GM12892 (cell line): ENCODE measurements at places on chromosomes 1 and 21.

- DNase-seq, result no peak
Observed at GRCh38 chr1:56461158-56462127, 117.9 kb downstream of the PLPP3 start.

DNA sequence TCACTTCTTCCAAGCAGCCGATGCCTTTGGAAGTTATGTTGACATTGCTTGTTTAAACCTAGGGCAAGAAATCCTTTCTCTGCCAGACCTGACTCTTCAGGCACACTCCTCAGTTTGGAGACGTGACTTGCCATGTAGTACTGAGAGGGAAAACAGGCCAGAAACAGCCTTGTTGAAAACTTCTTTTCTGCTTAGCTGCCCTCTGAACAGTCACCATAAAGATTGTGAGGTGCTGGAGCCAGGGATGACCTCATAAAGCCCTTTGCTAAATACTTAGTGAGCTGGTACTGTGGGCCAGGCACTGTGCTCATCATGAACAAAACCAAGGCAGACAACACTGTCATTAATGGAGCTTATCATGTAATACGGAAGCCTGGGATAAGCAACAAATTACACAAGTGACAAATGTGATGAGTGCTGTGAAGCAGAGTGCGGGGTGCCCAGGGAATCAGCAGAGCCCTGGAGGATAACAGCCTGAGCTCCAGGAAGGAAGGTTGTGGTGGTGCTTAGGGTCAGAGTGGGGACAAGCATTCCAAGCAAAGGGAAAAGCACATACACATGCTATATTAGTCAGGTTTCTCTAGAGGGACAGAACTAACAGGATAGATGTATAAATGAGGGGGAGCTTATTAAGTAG, 42.4 kb downstream of the MTARC1 start:
- no peak for DNase-seq

DNA sequence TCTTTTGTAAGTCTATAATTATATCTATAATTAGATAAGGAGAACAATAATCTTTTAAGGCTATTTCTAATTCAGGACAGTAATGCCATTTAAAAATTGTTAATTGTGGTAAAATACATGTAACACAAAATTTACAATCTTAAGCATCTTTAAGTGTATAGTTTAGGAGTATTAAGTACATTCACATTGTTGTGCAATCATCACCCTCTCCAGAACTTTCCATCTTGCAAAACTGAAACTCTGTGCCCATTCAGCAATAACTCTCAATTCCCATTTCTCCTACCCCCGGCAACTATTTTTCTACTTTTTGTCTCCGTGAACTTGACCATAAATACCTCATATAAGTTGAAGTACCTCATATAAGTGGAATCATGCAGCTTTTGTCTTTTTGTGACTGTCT, 93.9 kb upstream of the KCNA3 start:
- no peak for DNase-seq

GRCh38 chr1:211133393-211133835, 534 bp downstream of the KCNH1 start:
- no peak for DNase-seq

- no peak for DNase-seq
Observed at GRCh38 chr1:2530513-2531361, 674 bp upstream of the HES5 start.

DNA sequence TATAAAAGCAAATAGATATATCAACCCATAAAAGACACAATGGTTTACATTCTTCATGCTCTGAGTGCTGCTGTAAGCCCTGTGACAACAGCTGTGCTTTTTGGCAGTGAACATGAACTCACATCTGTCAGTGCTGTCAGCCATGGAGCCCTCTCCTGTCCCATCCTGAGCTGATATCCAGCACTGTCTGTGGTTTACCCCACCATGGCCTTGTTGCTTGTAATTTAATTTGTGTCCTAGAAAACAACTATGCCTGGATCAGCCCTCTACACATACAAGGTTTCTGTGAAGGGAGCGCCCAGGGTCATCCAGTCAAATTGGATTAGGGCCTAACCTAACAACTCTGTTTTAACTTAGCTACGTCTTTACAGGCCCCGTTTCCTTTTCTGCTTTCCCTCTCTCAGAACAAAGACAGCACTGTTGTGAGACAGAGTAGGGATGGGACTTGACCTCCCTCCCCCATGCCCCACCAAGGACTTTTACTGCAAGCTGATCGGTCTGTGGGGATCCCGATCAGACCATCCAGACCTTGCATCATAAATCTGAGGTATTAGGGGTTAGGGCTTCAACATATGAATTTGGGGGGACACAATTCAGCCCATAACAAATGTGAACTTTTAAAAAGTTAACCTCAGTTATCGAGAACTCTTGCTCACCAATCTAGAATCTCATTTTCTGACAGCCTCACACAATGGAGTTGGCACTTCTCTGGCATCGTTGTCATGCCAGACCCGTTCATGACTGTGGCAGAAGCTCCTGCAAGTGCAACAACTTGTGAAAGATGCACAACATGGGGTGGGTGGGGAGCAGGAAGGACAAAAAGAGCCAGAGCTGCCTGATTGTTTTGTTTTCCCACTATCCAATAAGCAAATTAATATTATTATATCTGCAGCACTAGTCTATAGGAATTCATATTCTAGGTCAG, 16.4 kb upstream of the SLC44A3 start:
- DNase-seq, result no peak

DNA sequence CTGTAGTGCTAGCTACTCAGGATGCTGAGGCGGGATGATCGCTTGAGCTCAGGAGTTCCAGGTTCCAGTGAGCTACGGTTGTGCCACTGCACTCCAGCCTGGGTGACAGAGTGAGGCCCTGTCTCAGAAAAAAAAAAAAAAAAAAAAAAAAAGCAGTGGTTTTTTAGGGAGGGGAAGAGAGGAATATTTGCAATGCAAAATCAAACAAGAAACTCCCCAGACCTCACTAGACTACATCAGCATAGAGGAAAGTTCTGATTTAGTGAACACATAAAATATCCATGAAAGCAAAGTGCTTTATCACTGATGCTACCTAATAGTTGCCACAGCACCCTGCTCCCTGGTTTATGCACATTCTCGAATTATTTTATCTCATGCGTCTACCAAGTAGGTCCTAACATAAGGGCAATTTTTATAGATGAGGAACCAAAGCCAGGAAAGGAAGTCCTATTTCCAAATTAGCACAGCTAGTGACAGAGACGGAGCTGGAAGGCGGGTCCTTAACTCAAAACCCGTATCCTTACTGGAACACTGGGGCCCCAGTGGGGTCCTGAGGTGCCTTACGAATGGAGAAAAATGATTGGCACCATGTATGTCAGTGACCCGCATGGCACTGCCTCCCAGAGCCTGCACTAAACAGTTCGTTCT, 50.7 kb upstream of the GPR157 start:
- DNase-seq, result no peak

GRCh38 chr1:184716158-184716557, 38.5 kb downstream of the EDEM3 start:
- no peak for DNase-seq

- DNase-seq, result no peak
Observed at GRCh38 chr1:100670083-100670482, 49.5 kb upstream of the VCAM1 start.

DNA sequence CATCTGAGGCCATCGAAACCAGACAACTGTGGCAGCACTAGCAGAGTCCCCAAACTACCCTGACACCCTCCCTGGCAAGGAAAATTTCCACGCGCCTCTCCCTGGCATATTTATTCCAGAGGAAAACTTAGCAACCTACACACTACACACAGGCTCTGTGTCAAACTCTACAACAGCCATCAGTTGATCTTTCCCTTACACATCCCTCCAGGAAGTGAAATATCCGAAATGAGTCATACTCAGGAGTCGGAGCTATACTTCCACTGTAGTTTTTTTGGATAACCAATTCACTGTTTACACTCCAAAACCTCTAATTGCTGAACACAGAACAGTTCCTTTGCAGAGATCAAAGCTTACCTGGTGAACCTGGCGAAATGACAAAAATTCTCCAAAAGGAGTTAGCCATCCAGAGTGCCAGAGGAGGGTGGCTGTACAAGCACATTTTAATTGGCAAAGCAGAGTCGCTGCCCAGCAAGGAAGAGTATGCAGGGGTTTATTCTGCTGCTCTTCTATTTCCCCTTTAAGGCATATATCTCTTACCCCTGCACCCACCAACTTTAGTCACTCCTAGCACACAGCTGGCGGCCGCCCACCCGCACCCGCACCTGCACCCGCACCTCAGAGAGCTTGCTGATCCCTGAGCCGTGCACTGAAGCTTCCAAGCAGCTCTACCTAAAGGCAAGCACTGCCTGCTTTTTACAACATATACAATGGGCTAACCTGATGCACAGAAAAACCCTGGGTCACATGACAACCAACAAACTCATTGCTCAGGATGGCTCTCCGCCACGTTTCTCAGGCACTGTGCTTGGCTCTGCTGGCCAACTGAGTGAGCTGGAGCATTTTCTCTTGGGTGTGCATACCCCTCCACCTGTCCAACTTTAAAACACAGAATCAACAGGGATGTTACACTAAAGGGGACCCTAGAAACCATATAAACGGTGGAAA, 54.9 kb downstream of the CAPZB start:
- no peak for DNase-seq

DNA sequence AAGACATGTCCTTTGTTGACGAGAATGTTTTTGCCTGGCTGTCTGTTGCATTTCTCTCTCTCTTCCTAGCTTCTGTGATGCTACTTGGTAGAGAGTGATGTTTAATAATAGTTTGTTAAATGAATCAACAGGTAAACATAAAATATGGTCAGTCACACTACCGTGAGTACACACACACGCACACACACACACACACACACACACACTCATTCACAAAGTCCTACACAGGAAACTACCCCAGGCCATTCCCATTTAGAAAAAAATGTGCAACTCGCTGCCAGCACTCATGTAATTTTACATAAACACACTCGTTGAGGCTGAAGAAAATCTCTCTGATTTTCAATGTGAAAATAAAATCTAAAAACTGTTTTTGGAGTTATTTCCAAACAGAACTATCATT, 38.7 kb downstream of the RUNX1 start:
- DNase-seq, result no peak

DNA sequence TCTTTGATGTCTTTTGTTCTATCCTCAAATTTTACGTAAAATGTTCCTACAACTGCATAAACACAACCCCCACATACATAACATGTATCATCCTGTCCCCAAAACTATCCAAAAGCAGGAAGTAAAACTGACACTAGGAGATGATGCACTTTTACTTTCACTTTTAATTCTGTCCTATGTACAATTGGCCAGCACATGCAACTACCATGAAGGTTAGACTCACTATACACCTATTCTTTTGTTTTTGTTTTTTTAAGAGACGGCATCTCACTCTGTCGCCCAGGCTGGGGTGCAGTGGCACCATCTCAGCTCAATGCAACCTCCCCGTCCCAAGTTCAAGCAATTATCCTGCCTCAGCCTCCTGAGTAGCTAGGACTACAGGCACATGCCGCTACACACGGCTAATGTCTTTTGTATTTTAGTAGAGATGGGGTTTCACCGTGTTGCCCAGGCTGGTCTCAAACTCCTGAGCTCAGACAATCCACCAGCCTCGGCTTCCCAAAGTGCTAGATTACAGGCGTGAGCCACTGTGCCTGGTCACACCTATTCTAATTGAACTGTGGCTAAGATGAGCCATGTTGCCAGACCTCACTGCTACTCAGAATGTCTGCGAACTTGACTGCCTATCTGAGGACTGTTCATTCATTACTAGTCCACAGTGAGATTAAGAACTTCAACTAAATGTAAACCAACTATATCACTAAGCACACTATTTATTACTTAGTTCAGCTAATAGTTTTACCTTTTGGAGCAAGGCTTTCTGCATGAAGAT, 48.0 kb downstream of the TOR3A start:
- DNase-seq, result no peak

DNA sequence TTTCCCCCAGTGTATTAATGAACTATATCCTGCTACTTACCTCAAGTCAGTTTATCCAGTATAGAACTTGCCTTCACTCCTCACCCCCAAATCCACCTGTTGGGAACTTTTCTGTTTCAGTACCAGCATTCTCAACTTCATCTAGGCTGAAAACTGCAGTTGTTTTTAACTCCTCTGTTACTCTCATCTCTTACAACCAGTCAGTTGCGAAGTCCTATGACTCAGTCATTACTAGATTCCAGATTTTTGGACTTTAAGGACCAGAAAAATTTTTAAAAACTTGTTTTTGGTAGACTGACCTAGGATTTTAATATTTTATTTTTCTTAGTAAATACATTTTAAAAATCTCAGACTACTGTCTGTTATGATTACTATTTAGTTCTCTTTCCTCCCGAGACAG, 8.1 kb downstream of the GNAI3 start:
- no peak for DNase-seq

GRCh38 chr1:173364827-173365226, 112.3 kb upstream of the PRDX6 start:
- no peak for DNase-seq
